ENCODE measurements at places on chromosomes 6 and 20. TPM values are rescaled to one million over a fixed set of nuclear protein-coding genes. Genes with fewer than 3 reads are reported as not detected.

SHLD1 gene
- total RNA-seq = 5.1 TPM

CRISP2 gene
- total RNA-seq = not detected

ELOVL4 gene
- 1.6 TPM for total RNA-seq

RRAGD gene
- total RNA-seq = 0.35 TPM

LRRC73 gene
- 0.22 TPM for total RNA-seq

BPIFB4 gene
- not detected for total RNA-seq

XKR7 gene
- not detected for total RNA-seq

SLC17A1 gene
- not detected for total RNA-seq

MOCS1 gene
- total RNA-seq = 6.0 TPM

PNLDC1 gene
- total RNA-seq = not detected

WFDC9 gene
- total RNA-seq = not detected

CALHM4 gene
- not detected for total RNA-seq

Measured in PC-3 (cell line).